ENCODE measurements at places on chromosomes 16 and 17.

DNA sequence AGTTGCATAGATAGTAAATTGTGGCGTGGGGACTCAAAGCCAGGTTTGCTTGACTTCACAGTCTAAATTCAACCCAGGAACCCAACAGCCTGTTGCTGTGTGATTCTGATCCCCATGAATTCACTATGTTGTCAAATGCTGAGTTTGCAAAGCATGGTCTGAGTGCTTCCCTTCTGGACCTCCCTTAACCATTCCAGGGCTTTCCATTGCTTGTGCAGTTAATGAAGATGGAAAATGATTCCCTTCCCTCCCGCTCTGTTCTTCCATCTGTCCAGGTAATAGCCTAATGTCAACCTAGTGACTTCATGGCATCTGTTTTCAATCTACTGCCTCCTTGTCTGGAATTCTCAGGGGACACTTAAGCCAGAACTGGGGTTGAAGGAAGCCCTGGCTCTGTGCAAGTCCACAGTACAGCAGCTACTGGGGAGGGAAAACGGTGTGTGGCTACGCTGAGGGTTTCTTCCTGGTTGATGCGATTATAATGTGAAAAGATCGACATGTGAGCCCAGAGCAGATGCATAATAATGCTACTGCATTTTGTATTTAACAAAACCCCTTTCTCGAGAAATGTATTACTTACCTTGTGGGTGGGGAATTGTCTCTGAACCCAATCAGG is 206.7 kb downstream of the CDH13 start:
- DNase-seq = no peak

DNA sequence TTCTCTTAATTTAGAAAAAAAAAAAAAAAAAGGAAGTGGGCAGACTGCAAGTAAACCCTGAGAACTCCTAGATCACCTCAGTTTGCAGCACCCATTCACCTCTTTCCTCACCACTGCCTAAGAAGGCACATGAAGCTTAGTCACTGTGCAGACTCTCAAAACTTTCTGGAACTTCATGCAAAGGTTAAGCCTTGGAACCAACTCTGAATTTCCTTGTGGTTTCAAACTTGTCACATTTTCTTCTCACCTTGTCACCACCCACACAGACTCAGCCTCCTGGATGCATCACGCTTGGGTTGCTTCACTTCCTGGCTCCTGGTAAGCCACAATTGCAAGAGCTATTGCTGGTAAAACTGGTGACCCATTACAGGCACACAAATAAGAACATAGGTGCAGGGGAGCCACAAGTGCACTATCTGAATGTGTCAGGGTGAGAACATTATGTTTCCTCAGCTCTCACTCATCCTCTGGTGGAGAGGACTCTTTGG is 15.0 kb upstream of the CPD start:
- DNase-seq = no peak

DNA sequence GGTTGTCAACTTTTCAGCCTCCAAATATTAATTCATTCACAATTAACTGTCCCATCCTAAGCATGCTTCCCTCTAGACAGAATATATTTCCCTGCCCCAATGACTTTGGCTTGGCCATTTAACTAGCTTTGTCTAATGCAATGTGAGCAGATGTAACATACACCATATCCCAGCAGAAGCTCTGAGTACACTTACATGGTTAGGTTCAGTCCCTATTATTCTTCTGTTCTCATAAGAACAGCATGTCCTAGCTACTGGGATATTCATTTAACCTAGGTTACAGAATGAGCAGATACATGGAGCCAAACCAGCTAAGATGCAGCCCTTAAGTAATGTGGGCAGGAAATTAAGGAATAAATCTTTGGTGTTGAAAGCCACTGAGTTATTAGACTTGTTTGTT is 31.8 kb downstream of the MED13 start:
- DNase-seq = no peak

GRCh38 chr16:13453938-13454553 is 465.9 kb upstream of the ERCC4 start:
- no peak for DNase-seq

- DNase-seq = no peak
Observed at GRCh38 chr17:69441179-69441578, 26.7 kb downstream of the MAP2K6 start.

DNA sequence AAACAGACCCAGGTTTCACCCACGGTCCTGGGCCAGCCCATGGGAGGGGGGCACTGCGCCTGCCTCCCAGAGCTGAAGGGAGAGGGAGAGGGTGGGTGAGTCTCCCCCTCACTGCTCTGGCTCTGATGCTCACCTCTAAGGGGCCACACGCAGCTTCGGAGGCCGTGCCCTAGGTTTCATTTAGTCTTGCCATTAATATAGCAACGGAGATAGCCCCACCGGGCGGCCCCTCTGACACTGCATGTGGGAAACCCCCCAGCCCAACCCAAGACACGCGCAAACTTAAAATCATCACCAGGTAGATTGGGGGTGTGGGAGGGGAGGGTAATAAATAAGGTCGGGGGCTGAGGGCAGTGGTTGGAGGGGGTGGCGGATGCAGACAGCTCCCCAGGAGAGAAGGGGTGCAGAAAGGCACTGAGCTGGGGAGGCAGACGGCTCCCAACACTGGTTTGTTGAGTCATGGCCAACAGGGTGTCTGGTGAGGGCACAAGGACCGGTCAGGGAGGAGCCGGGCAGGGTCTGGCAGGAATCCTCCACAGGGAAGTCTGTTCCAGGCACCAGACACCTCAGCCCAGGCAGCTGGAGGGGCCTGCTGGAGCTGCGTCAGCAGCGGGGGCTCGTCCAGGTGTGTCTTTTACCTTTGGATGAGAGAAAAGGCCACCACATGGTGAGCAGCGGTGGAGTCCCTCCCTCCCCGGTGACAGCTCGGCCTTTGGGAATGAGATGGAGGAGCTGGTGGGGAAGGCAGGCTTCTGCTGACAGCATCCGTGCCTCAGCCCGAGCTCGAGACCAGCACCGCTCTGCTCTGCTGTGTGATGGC is 32.0 kb upstream of the DOC2B start:
- DNase-seq = no peak

DNA sequence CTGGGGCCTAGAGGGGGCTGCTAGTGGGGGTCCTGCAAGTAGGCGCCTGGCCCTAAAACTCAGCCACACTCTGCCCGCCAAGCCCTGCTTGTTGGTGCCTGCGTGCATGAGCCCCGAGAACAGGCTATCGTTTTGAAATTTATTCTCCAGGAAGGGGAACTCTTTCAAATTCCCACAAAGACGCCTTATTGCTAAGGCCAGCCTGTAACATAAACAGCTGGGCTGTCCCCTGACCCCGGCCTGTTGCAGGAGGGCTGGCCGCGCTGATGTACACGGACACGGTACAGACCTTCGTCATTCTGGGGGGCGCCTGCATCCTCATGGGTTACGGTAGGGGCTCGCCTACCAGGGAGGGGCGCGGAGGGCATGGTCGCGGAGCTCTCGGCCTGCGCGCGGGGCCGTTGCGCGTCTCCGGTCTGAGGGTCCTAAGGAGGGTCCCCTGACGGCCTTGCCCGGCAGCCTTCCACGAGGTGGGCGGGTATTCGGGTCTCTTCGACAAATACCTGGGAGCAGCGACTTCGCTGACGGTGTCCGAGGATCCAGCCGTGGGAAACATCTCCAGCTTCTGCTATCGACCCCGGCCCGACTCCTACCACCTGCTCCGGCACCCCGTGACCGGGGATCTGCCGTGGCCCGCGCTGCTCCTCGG is 4.3 kb downstream of the SLC5A2 start:
- DNase-seq = no peak

DNA sequence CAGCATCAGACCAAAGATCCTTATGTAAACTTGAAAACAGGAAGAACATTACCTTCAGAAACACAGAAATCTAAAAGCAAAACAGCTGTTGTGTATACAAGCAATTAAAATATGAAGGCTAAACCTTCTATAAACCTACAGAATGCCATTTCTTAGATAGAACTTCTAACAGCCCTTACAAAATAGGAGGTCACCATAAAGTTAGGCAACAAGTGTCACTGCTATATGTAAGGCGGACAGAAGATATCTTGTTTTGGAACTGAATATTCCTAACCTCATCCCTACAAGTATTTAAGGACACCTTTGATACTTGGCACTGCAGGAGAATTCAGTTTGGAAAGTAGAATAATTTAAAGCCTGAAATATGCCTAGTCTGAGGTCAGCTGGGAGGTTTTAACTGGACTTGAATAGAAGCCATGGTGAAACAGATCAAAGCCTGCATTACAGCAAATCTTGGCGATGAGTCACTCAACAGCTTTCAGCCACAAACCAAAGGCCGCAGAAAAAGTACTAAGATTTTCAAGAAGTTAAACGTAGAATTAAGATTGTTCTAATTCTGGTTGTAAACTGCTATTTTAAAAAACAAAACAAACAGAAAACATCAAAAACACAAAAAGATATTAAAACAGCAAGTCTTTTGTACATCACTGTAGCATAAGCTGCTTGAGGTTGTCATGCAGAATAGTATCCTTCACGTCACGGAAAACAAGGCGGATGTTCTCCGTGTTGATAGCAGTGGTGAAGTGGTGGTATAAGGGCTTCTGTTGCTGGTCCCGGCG is 42.7 kb downstream of the GNA13 start:
- no peak for DNase-seq

GRCh38 chr16:78896280-78896679 is 704.3 kb downstream of the MAF start:
- DNase-seq = no peak

GRCh38 chr17:46175891-46176290 is 17.3 kb downstream of the KANSL1 start:
- no peak for DNase-seq

GRCh38 chr17:78111016-78111726 is 17.4 kb downstream of the TMC6 start:
- DNase-seq = no peak

GRCh38 chr16:64370112-64370511 is 751.8 kb downstream of the CDH11 start:
- DNase-seq = no peak

GRCh38 chr16:85229869-85230462 is 117.7 kb upstream of the CIBAR2 start:
- DNase-seq = no peak

DNA sequence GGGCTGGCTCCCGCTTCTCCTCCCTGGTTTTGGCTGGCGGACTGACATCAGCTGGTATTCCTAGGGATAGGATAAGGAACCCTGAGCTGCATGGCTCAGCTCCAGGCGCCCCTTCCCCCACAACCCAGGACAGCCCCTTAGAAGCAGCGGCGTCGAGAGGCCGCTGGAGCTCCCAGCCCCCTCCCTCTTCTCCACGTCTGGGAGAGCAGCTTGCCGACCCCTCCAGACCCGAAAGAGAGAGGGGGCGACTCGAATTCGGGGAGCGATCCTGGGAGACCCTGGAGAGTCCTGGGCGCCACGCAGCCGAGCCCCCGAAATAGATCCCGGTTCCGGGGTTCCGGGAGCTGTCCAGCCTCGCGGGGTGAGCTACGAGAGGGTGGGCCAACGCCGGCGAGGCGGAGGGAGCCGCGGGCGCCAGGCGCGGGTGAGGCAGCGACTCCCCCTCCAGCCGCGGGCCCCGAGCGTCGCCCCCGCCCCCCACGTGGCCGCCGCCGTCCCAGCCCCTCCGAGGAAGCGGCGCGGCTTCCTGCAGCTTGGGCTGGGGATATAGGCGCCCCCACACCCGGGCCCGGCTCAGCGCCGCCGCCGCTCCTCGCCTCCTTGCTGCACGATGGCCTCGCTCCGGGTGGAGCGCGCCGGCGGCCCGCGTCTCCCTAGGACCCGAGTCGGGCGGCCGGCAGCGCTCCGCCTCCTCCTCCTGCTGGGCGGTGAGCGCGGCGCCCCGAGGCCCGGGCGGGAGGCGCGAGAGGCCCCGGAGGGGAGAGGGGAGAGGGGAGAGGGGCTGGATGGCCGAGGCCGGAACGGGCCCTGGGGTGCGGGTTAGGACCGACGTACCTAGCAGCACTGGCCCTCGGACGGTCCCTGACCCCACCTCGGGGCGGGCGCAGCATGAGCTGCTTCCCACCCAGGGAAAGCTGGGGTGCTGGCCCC is at the start of gene RAMP2:
RAMP2 (plus strand) TSS at position 576 of the 930 bp plus-strand sequence; CDS start at position 611, 35 bp downstream.
- DNase-seq = no peak

DNA sequence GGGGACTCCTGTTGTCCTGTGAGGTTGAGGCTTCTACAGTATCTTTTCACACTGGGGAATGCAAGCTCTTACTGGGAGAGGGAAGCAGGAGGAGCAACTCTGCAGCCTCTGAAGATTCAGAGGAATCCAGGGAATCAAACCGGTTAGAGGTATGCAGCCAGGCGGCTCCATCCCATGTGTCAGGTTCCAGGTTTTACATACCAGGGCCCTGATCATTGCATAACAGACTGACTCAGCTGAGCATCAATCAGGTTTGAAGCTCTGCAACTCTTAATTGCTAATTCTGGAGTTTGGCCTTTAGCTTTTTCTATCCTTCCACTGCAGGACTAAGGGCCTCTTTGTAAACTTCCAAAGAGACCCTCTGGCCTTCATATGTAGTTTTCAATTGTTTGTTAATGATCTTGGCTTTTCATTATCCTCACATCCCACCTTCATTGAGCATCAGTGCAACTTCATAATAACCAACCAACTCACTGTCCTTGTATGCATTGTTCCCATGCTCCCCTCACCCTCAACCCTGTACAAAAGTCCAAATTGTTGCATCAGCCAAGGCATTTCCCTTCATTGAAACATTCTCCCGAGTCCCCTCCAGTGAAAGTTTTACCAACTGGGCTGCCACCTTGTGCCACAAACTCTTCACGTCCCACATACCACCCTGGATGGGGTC is 59.7 kb upstream of the DHX40 start:
- DNase-seq = no peak

DNA sequence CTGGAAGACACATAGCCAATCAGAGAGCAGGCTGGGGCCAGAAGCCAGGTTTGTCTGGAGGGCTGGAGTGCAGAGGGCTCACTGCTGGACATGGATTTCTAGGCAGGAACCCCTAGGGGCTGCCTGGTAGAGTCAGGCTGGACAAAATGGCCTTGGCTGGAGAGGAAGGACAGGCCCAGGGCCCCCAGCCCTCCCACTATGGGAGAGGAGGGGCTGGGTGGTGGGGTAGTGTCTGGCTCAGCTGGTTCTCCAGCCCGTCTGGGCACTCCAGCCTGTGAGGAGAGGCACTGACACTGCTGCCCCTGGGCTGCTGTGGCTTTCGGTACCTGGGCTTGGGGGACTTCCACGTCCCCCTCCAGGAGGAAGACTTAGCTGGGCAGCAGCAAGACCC is 21.7 kb upstream of the DOK4 start:
- no peak for DNase-seq

DNA sequence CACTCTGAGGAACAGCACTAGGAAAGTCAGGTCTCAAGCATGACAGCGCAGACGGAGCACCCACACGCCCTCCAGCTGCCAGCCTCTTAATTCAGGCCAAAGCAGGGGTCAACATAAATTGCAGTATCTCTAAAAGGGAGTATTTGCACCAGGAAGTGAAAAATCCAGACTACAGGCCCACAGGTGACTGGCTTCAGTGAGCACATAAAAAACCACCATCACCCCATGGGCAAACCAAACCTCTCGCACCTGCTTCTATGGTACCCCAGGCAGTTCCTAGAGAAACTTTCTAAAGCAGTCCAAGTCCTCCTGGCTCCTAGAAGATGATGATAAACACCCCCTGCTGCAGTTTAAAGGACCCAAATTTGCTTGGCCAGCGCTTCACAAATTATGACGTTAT is 129.8 kb downstream of the ZNF423 start:
- no peak for DNase-seq

DNA sequence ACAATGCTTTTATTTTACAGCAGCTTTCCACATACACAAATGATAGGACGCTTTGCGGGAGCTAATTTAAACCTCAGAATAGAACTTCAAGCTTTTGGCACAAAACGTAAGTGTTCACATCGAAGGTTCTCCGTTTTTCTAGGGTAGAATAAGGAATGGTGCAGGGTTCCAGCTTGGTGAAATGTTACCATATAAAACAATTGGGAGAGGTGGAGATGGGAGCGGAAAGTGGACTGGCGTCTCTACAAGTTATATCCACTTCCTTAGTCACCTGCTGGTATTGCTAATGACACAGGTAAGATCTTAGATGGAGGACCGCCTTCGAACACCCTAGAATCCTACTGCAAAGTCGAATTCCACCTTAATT is 1.7 kb upstream of the NXN start:
- no peak for DNase-seq

All from esophagus squamous epithelium (tissue), 5 donors.